ENCODE measurements at places on chromosomes 2 and 18. TPM values are rescaled to one million over a fixed set of nuclear protein-coding genes. Genes with fewer than 3 reads are reported as not detected.

The HRH4 gene
- 0.10 TPM for polyA plus RNA-seq

- DNase-seq: no peak
Observed at GRCh38 chr2:175161-175786, 88.6 kb downstream of the SH3YL1 start.

- DNase-seq: no peak
Observed at GRCh38 chr18:48908916-48909315, 41.8 kb downstream of the SMAD7 start.

The ARHGAP28 gene
- 178 TPM for polyA plus RNA-seq

- no peak for DNase-seq
Observed at GRCh38 chr2:168155680-168156079, 91.7 kb downstream of the STK39 start.
